BJ (cell line): ENCODE measurements at places on chromosomes 11 and 22.

GRCh38 chr11:65872586-65873317 lies at the start of gene EFEMP2:
TSS of gene EFEMP2 (minus strand) at chr11:65872800. CDS start at chr11:65872354, 446 bp downstream.
- DNase-seq, result no peak

DNA sequence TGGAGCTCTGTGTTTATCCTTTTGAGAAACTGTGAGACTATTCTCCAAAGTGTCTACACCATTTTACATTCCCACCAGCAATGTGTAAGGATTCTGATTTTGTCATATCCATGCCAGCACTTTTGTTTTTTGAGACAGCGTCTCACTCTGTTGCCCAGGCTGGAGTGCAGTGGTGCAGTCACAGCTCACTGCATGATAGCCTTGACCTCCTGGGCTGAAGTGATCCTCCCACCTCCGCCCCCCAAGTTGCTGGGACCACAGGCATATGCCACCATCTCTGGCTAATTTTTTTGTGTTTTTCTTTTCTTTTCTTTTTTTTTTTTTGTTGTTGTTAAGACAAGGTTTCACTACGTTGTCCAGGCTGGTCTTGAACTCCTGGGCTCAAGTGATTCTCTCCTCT lies 35.3 kb downstream of the PPP6R3 start:
- DNase-seq, result no peak

- DNase-seq, result no peak
These were observed 19.6 kb downstream of the MORC2 start for GRCh38 chr22:30948930-30949342.

DNA sequence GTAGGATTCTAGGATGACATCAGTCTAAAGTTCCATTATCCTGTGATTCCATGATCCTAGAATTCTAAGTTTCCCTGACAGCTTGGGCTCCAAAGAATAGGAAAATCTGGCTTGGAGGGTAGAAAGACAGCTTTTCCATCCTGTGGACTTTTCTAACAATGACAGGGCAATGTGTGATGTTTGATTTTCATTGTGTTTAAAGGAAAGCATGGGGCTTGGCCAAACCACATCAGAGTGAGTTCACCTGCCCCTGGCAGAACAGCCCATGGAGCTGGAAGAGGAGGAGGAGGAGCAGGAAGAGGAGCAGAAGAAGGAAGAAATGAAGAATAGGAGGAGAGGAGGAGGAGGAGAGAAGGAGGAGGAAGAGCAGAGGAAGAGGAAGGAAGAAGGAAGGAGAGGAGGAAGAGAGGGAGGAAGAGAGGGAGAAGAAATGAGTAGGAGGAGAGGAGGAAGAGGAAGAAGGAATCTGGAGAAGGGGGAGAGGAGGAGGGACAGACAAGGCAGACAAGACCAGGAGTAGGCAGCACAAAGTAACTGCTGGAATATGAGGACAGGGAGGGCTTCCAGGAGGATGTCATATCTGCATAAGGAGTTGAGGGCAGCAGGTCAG lies 53.1 kb upstream of the WNT11 start:
- no peak for DNase-seq

- DNase-seq, result no peak
These were observed 53.7 kb downstream of the TECTA start for GRCh38 chr11:121154486-121155314.

GRCh38 chr11:25981998-25982397 lies 349.9 kb upstream of the ANO3 start:
- peak; percentile 16 for DNase-seq

DNA sequence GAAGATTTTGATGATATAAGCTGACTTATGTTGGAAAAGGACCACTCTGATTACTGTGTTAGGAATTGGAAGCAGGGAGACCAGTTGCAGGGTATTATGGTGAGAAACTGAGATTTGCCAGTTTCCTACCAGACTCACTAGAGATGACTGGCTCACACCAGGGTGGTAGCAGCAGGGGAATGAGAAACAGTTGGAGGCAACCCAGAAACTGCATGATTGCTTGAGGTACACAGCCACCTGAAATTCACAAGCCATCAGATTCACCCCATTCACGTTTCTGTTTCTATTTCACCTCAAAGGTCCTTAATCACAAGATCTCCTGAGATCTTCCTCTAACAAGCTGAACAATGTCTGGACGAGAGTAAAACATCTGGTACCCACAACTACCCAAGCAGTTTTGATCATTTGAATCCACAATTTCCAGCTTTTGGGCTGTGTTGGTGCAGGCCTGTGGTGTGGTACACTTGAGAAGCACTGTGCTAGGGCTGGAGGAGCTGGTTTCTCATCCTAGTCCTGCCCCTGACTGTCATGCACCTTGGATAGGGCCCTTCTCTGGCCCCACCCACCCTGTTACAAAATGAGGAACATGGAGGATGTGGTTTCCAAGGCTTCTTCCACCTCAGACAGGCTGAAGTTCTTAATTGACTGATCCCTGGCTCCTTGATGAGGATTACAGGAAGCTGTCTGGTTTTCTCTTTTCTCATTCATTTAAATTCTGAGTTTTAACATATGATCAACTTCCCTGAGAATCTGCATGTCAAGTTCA lies 233.4 kb downstream of the INSC start:
- no peak for DNase-seq

- DNase-seq, result no peak
These were observed 34.7 kb downstream of the ALX4 start for GRCh38 chr11:44275241-44275640.

GRCh38 chr11:100445231-100445735 lies 241.8 kb upstream of the ARHGAP42 start:
- no peak for DNase-seq
